ENCODE measurements at places on chromosomes 12 and 14.

DNA sequence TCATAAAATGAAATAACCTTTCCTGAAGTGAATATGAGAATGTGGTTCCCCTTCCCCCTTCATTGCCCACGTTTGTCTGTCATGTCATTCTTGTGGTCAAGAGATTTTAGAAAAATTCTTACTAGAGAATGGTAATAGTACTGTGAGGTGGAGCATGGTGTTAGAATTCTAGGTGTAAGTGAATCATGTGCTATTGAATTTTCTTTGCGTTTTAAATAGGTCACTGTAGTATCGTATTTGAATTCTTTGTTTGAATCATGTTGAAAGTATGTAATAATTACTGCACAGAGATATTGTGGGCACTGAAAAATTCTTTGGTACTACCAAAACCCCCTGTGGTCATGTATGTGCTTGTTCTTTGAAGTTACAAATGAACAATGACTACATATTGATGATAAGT, 49.9 kb downstream of the FUT8 start:
- no peak for DNase-seq

GRCh38 chr12:105228494-105228893, 7.5 kb downstream of the APPL2 start:
- DNase-seq = no peak

- DNase-seq = no peak
Observed at GRCh38 chr14:74302152-74302628, 544 bp downstream of the ABCD4 start.

DNA sequence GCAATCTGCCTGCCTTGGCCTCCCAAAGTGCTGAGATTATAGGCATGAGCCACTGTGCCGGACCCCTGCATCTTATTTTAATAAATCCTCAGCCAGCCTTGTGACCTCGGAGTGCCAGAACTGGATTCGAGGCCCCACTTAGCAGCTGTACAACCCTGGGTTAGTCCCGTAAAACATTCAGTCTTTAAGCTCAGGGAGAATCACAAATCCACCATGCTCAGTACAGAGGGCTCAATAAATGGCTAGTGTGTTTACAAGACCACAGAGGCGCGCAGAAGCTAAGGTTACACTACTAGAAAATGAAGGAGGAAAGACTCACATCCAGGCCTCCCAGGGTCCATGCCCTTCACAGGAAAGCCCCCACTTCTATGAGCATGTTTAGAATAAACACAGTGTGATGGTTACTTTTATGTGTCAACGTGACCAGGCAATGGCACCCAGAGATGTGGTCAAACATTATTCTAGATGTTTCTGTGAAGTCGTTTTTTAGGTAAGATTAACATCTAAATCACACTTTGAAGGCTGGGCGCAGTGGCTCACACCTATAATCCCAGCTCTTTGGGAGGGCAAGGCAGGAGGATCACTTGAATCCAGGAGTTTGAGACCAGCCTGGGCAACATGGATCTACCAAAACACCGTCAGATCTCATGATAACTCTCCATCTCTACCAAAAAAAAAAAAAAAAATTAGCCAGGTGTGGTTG, 55.3 kb downstream of the CLMN start:
- DNase-seq = no peak

GRCh38 chr12:122793685-122794106, 19.3 kb downstream of the CCDC62 start:
- DNase-seq = no peak

- peak; percentile 71 for DNase-seq
Observed at GRCh38 chr14:24818058-24818822, 184.2 kb upstream of the GZMB start.

DNA sequence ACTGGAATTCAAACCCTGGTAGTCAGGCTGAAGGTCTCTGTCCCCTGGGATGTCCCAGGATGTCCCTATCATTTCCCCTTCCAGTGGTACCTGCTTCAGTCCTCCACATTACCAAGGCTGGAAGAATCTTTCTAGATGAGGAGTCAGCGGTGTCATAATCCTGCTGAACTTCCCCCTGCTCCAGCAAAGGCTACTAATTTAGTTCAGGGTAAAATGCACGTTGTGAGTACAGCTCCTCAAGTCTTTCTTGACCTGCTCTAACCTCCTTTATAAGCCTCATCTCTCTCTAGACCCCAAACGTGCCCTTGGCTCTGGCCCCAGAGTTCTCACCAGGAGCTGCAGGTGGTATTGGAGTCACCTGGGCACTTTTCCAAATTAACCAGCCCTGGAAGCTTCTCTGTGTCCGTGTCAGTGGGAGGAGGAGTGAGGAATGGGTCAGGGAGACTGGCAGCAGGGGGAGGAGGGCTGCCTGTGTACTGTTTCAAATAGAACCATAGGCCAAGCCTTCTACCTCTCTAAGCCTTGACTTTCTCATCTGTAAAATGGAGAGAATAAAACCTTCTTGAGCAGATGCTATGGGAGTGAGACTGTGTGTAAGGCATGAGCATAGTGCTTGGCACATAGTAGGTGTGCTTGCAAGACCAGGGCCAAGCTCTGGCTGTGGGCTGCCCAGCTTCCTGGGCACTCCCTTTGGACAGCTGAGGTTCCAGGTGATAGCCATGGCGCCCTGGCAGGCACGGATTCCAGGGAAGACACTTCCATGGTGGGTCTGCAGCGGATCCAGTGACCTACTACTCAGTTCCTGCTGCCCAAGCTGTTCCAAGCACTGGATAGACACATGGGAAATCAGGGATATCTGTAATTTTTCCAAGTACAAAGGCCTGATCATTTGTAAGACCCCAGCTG, 24.5 kb downstream of the ASB2 start:
- no peak for DNase-seq

DNA sequence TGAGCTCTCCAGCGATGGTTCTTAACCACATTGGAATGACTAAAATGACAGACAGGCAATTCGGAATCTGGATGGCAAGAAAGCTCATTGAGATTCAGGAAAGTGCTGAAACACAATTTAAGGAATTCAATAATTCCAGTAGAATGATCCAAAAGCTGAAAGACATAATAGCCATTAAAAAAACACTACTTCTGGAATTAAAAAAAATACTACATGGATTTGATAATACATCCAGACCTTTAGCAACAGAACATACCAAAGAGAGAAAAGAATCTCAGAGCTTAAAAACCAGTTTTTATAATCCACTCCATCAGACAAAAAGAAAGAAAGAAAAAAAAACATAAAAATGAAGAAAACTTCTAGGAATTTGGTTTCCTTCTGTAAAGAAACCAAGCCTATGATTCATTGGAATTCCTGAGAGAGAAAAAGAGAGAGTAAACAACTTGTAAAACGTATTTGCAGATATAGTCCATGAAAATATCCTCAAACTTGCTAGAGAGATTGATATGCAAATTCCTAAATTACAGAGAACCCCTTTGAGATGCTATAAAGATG, 52.8 kb downstream of the SLCO1B1 start:
- DNase-seq = no peak

DNA sequence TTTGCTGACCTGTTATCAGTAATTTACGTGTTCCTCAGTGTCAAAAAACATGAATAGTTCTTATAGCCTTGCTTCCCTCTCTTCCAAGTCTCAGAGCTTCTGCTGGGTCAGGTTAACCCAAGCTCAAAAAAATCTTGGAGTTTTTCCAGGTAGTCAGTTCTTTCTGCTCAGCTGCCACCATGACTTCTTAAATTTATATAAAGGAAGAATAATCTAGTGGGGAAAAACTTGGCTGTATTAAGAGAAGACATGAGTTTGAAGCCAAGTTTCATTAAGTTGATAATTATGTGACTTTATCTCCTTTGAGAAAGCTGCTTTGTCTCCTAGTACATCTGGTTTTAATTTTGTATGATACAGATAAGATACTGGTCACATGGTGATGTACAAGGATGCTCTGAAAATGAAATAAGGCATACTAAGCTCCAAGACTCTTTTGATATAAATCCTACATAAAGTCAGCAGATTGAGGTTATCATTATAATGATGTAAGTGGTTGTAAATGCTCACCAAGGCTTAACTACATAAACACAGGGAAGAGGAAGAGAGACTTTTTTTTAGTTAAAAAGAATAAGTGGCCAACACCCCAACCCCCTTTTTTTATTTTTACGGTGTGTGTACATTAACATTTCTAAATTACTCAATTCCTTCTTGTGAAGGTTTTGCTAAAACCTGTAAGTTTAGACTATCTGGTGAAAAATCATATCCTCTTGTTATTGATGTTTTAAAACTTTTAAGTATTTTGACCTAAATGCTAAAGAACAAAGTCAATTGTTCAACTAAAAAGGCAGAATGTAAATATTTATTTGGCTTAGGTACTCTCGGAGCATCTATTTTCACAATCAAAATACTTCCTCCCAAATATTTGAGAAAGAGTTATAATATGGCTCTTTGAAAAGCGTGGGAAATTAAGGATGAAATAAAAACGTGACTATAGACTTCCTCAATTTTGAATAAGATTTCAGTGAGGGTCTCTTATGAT, 84.1 kb upstream of the SLC38A2 start:
- no peak for DNase-seq

DNA sequence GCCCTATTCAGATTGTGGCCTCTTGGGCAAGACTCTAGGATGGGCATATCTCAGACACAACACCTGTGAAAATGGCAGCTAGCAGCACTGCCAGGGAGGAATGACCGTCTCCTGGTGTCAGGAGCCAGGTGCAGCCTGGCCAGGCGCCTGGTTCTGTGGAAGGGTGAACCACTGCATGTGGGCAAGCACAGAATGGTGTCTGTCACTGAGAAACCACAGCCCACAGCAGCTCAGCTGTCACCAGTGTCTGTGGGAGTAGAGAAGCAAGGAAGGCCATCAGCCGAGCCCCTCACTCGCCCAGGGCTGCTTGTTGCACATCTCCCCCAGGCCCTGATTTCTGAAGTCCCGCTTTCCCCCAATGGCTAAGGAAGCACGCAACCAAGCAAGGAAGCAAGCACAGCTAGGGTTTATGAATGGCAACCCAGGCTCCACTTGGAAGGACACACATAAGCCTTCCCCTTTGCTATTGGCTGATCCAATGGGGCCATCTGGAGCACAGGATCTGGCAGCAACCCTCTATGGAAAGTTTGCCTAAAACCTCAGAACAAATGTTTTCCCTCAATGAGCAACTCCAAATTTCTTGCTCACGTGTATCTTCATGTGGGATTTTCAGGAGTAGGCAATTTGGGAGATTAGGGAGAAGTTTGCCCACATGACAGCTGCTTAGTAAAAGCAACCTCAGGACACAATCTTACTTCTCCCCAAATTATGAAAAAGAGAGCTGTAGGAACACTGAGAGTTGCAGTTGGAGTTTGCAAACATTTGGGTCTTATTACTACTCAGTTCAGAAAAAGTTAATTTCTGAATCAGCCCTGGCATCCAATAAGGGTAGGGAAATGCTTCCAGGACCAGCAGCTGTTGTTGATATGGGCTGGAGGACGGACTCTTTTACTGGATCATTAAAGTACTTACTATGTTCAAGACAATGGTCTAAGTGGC, 44.7 kb downstream of the GPHB5 start:
- DNase-seq = no peak
